ENCODE measurements at places on chromosomes 4 and X.

- no peak for DNase-seq
These were observed 88.9 kb upstream of the FAT1 start for GRCh38 chr4:186812592-186812991.

GRCh38 chrX:68989865-68990606, 161.2 kb downstream of the EFNB1 start:
- no peak for DNase-seq

DNA sequence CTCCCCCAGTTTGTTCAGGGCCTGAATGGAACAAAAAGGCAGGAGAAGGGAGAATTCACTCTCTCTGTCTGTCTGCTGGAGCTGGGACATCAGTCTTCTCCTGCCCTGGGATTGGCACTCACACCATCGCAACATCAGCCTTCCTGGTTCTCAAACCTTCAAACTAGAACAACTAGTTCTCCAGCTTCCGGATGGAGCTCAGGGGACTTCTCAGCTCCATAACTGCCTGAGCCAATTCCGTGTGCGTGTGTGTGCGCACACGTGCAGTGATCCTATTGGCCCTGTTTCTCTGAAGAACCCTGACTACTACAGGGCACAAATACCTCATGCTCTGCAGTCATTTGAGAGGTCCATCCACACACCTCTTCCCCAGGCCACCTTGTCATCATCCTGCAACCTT, 18.7 kb upstream of the MAN2B2 start:
- no peak for DNase-seq

- no peak for DNase-seq
These were observed 21.0 kb upstream of the ADD1 start for GRCh38 chr4:2822461-2823300.

- no peak for DNase-seq
These were observed 9.4 kb upstream of the GPR173 start for GRCh38 chrX:53039236-53039635.

- DNase-seq: no peak
These were observed 8.0 kb downstream of the SLIT2 start for GRCh38 chr4:20259707-20260106.

DNA sequence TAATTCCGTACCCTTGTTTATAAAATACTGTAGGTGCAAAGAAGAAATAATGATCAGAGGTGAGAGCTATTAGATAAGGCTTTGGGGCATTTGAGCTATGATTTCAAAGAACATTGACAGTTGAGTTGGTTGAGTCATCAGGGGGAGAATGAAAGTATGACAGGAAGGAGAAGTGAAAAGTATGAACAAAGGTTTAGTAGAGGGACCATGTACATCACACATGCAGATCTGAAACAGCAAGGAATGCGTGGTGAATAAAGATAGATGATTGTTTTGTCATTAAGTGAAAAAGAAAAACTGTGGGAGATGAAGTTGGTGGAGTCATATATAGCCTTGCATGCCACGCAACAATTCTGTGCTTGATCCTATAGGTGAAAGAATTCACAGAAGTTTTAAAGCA, 163.1 kb downstream of the ARAP2 start:
- no peak for DNase-seq

DNA sequence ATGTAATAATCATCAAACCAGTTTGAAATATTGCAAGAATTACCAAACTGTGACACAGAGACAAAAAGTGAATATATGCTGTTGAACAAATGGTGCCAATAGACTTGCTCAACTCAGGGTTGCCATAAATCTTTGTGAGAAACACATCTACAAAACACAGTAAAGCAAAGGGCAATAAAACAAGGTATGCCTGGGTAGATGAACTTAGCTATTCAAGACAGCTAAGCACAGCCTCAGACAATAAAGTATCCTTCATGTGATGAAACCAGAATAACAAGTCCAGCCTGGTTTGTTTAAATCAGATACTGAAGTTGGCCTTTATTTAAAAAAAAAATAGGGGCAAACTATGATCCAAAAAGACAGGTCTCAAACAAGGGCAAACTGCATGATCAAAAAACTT, 19.2 kb downstream of the LAMTOR3 start:
- no peak for DNase-seq

GRCh38 chrX:3589474-3589873, 124.0 kb downstream of the PRKX start:
- no peak for DNase-seq

DNA sequence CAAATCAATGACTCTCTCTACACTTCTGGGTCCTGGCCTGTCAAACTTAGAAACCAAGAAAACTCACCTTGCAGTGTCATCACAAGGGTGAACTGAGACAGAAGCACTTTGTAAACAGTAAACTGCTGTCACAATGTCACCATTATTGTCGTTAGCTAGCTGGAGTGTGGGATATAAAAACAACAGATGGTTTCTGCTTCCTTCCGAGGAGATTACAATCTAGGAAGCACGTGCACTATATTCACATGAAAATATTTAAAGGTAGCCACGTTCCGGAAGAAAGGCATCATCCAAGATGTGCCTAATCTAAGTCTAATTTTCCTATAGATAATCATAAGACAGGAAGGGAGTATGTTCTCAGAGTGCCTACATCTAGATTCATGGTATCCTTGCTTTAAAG, 64.7 kb upstream of the ACSL1 start:
- no peak for DNase-seq

- peak; percentile 5 for DNase-seq
These were observed at the start of gene CRLF2 for GRCh38 chrX:1212532-1212931. CRLF2 (minus strand) TSS chrX:1212649; CDS start chrX:1212634, 15 bp downstream.

DNA sequence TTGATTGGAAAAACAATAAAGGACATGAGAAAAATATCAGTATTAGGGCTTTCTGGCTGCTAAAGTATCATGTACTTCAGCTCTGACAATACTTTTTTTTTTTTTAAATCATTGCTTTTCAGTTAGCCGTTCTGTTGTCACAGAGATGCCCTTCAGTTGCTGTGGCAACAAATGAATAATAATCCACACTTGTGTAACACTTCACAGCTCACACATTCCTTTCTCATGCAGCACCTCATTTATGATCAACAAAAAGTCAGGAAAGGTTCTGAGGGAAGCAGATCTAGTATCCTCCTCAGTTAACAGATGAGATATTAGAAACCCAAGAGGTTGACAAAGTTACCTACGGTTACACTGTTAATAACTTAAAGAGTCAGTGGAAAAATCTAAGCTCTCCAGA, 444.2 kb upstream of the SLIT2 start:
- no peak for DNase-seq

GRCh38 chr4:128854433-128854832, 44.9 kb downstream of the JADE1 start:
- no peak for DNase-seq

Measured in A673 (cell line).